ENCODE measurements at places on chromosomes 6 and 20.

GRCh38 chr6:162032620-162033019 is 694.9 kb downstream of the PRKN start:
- DNase-seq, result no peak

DNA sequence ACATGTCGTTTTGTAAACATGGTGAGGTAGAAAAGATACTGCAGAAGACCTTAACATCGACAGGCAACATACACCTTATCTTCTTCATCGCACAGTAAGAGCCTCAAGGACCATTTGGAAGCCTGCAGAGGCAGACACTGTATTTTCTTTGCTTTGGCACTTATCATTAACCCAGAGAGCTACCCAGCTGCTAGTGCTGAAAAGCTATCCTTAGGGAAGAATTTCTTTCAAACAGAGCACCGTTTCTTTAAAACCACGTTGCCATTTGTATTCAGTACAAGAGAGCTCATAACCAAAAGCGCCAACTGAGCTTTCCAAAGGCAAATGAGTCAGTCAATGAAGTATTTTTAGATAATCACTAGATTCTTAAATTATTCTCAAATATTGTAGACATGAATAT is 306.6 kb downstream of the EPM2A start:
- DNase-seq, result no peak

- DNase-seq, result no peak
These were observed 224.4 kb upstream of the PMEPA1 start for GRCh38 chr20:57934007-57934805.

- DNase-seq, result no peak
These were observed 65.2 kb downstream of the CDC5L start for GRCh38 chr6:44452725-44453124.

DNA sequence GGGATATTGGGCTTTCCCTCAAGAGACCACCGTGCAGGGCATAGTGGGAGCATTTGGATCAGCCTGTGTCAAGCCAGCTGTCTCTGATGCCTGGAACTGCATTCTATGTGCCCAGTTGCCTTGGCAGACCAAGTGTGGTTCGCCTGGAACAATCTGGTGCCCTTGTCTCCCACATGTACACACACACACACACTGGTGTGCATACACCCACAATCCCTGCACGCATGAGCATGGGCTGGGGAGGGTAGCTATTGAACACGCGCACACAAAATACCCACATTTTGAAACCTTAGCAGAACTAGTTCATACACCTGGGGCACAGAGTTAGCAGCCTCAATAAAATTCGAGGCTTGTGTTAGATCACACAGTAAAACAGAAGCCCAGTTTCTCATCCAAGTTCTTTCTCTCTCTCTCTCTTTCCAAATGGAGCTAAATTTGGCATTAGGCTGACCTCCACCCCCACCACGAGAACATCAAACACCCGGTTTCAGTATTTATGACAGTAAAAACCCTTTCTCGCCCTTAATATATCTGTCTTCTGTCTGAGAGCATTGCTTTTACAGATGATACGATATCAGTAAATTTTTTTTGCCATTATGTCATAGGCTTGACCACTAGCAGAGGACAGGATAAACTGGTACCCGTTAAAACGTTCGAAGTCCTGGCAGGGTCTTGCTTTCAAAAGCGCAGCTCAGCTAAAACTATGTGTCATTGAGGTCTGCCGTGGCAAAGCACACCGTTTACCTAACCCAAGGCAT is 18.2 kb upstream of the NFATC2 start:
- no peak for DNase-seq

GRCh38 chr6:42257063-42257462 is 39.4 kb upstream of the MRPS10 start:
- DNase-seq, result no peak

DNA sequence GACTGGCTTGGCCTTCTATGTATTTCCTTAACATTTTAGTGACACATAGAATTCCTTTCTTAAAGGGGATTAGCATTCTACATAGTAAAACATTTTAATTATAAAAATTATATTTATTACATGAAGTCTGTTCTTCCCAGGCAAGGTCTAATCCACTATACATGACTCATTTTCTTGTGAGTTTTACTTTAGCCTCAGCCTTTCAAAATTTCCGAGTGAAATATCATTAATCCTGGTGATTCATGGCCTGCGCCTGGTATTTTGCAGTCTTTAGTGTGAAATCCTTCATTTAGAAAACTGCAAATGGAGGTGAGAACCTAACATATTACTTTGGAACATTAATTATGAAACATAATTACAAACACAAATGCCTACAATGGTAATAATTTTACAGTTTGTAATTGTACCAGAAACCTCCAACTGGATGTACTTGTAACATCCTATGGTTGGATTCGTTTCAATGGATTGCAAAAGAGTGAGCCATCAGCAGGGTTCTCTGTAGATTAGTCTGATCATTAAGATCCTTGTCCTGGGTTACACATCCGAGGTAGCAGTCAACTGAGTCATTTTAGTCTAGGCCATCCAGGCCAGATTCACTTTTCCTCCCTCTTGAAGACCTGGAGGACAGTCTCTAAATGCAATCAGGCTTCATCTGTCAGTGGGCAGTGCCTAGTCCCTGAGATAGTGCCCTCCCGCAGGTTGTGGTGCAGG is 272.0 kb downstream of the PACRG start:
- no peak for DNase-seq

DNA sequence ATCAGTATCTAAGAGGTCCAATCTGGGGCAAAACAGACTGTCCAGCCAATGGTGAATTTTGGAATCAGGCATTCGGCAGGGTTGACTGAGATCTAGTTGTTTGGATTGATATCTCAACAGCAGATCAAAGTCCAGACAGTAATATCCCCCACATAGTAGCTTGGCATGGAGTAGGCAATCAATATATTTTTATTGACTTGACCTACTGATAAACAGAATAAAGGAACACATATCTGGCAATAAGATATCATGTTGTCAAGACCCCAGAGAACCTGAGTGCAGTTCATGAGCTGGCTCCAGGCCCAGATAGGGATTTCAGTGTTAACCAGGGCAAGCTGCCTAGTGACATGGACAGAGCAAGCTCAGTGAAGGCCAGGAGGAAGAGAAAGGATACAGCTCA is 34.4 kb downstream of the TNFAIP3 start:
- DNase-seq, result no peak

GRCh38 chr6:29146179-29146578 is 24.5 kb upstream of the OR2J2 start:
- no peak for DNase-seq

DNA sequence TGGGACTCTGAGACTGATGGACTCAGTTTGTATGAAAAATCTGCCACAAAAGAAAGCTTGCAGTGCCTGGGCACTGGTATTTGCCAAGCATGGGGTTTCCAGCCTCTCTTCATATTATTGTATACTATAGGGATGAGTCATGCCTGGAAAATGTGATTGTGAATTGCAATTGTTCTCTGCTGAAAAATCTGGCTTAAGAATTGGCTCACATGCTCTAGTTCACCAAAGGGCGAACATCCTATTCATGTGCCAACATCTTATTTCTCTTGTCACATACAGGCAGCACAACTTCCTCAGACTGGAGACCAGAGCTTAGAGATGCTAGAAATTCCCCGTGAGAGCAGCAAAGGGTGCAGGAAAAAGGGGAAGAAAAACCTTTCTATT is 103.6 kb upstream of the KCNK16 start:
- no peak for DNase-seq

GRCh38 chr6:89553431-89553830 is 85.1 kb downstream of the LYRM2 start:
- no peak for DNase-seq
